ENCODE measurements at places on chromosomes 4 and X. TPM values are rescaled to one million over a fixed set of nuclear protein-coding genes. Genes with fewer than 3 reads are reported as not detected.

SSX2B gene
- not detected for total RNA-seq

SOD3 gene
- total RNA-seq = not detected

SHISA3 gene
- not detected for total RNA-seq

H2BW2 gene
- not detected for total RNA-seq

ADGRL3 gene
- 0.02 TPM for total RNA-seq

STS gene
- 2.1 TPM for total RNA-seq

CSAG3 gene
- not detected for total RNA-seq

ALB gene
- total RNA-seq = 0.19 TPM

ZNF157 gene
- total RNA-seq = not detected

ADRA2C gene
- 10.9 TPM for total RNA-seq

GAGE2A gene
- not detected for total RNA-seq

PNMA6A gene
- 4.5 TPM for total RNA-seq

EXOC1L gene
- total RNA-seq = not detected

BEX2 gene
- 10.2 TPM for total RNA-seq

PNMA6F gene
- total RNA-seq = not detected

DKK2 gene
- total RNA-seq = not detected

TXK gene
- total RNA-seq = not detected

CENPE gene
- 8.7 TPM for total RNA-seq

SLC9B1 gene
- not detected for total RNA-seq

FAM9B gene
- total RNA-seq = not detected

XG gene
- total RNA-seq = not detected

NOCT gene
- total RNA-seq = 7.8 TPM
